Amniotic epithelial cell (primary cell): ENCODE measurements at places on chromosomes 6 and 20.

- no peak for DNase-seq
Observed at GRCh38 chr6:26597821-26598220, 1.1 kb downstream of the ABT1 start.

DNA sequence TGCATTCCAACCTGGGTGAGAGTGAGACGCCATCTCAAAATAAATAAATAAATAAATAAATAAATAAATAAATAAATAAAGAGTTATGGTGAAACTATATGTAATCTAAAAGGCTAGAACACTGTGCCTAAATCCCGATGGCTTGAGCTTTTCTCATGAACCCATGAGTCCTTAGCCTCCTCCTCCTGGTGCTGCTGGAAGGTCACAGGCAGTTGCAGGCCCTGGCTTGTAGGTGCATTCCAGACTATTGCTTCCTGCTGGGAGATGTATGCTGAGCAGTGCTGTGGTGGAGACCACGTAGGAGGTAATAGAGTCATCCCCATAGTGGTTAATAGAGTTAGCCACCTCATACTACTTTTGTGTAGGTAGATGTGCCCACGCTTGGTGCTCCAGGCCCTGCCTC lies 12.5 kb downstream of the PTK7 start:
- DNase-seq, result peak; percentile 37

- DNase-seq, result no peak
Observed at GRCh38 chr20:34574426-34574825, 15.9 kb downstream of the MAP1LC3A start.

- peak; percentile 83 for DNase-seq
Observed at GRCh38 chr20:6029538-6029937, 24.3 kb downstream of the LRRN4 start.

DNA sequence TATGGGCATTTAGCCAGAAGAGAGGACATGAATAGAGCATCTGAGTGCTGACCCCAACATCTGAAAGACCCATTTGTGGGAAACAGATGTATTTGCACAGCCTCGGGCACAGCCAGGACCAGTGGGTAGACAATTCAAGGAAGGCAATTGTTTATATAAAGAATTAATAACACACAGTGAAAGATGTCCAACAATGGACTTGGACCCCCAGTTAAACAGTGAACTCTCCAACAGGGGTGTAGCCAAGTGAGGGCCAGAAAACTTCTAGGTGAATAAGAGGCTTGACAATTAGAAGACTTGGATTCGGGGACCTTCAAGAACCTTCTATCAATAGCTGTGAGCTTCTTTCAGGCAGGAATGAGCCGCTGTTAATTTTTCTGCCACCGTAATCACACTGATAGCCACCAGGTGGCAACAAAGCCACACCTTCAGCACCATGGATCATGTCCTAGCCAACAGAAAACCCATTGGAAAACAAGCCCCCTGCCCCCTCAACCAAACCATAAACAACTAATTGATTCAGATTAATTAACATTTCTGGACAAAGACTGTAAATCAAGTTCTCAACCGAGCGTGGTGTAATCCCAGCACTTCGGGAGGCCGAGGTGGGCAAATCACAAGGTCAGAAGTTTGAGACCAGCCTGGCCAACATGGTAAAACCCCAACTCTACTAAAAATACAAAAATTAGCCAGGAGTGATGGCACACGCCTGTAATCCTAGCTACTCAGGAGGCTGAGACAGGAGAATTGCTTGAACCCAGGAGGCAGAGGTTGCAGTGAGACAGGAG lies 8.8 kb upstream of the SRSF6 start:
- peak; percentile 26 for DNase-seq

- DNase-seq, result peak; percentile 58
Observed at GRCh38 chr6:87473419-87473903, 687 bp downstream of the SLC35A1 start.

DNA sequence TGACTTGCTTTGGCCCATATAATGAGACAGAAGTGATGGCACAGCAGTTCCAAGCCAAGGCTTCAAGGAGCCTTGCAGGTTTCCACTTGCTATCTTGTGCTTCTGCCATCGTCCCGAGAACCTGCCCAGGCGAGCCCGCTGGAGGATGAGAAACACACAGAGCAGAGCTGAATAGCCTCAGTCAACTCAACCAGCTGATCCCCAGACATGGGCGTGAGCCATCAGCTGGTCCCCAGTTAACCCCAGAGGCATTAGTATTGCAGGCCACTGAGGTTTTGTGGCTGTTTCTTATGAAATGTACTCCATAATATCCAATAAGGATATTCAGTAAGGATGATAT lies 81.7 kb upstream of the SHLD1 start:
- DNase-seq, result no peak

- no peak for DNase-seq
Observed at GRCh38 chr6:162736961-162737360, 9.2 kb downstream of the PACRG start.

GRCh38 chr6:165109011-165109410 lies 200.4 kb downstream of the C6orf118 start:
- DNase-seq, result no peak

- peak; percentile 17 for DNase-seq
Observed at GRCh38 chr6:159633196-159633595, 59.8 kb downstream of the SOD2 start.

DNA sequence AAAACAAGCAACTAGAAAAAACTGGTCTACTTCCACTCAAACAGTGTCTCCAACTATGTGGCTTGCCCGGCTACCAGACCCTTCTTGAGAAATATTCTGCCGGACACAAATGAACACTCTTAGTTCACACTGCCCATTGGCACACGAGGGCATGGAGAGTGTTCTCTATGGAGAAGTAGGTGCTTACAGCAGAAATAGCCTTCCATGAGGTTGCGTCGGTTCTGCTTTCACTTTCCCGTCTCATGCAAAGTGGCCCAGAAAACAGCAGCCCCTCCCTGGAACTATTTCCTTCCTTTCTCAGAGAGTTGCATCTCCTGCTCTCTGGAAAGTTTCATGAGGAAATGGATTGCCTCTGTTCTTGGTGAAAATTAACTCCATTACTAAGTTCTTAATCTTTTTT lies 9.5 kb upstream of the HLA-DOA start:
- DNase-seq, result peak; percentile 74

DNA sequence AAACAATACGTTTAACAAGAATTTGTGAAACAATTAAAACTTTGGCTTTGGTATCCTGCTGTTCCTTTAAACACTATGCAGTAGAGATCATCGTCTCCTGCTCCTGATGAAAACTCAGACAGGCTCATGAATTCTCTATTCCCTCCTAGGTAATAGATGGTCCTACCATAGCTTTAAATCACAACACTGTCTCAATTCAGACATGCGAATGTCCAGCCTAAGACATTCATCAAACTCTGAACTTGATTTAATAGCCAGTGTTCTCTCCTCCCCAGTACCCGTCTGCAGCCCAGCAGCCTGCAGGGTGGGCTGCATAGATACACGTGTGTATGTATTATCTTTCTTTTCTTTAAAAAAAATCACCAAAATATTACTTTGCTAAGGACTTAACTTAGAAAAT lies 232.8 kb downstream of the TTLL2 start:
- no peak for DNase-seq

DNA sequence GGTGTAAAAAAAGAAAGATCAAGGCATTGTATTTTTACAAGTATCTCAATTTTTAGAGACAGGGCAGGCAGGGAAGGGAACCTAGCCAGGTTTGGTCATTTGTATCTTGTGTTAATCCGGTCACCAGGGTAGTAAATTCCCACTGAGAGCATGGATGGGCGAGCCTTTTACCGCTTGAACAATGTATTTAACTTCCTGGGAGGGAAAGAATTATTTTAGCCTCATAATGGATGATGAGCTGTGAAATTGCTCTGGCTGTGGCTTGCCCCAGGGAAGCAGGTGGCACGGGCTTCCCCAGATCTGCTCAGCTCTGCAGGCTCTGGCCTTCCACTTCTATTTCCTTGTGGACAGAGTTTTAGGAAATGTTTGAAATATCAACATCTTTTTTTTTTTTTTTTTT lies 72.9 kb downstream of the TOX2 start:
- DNase-seq, result no peak

DNA sequence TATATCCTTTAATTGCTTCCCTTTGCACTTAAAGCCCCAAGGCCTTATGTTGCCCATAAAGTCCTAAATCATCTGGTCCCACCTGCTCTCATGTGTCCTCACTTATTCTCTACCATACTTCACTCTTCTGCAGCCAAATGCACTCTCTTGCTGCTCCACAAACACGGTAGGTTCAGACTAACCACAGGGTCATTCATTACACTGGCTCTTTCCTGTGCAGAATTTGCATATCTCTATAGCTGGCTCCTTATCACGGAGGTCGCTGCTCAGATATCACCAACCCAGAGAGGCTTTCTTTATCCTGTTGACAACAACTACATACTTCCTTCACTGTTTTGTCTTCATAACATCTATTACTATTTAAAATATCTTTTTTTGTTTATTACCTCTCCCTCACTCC lies 86.8 kb downstream of the MOXD1 start:
- DNase-seq, result no peak

- DNase-seq, result no peak
Observed at GRCh38 chr6:170048615-170049256, 242.1 kb downstream of the DLL1 start.

- DNase-seq, result no peak
Observed at GRCh38 chr6:158122048-158122447, 46.0 kb downstream of the SERAC1 start.

DNA sequence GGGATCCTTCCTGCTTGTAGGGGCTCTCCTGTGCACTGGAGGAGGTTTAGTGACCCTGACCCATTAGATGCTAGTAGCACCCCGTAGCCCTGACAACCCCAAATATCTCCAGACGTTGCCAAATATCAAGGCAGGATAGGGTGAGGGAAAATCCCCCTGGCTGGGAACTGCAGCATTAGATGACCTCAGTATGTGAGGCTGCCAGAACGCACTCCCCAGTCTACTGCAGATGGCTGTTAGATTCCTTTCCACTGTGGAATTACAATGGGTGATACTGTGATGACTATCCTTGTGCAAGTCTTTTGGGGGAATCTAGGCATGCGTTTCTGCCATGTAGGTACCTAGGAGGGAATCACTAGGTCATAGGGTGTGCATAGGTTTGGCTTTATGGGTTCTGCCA lies 226.3 kb upstream of the KCNG1 start:
- no peak for DNase-seq
